ENCODE measurements at places on chromosomes 1 and 21. TPM values are rescaled to one million over a fixed set of nuclear protein-coding genes. Genes with fewer than 3 reads are reported as not detected.

DNA sequence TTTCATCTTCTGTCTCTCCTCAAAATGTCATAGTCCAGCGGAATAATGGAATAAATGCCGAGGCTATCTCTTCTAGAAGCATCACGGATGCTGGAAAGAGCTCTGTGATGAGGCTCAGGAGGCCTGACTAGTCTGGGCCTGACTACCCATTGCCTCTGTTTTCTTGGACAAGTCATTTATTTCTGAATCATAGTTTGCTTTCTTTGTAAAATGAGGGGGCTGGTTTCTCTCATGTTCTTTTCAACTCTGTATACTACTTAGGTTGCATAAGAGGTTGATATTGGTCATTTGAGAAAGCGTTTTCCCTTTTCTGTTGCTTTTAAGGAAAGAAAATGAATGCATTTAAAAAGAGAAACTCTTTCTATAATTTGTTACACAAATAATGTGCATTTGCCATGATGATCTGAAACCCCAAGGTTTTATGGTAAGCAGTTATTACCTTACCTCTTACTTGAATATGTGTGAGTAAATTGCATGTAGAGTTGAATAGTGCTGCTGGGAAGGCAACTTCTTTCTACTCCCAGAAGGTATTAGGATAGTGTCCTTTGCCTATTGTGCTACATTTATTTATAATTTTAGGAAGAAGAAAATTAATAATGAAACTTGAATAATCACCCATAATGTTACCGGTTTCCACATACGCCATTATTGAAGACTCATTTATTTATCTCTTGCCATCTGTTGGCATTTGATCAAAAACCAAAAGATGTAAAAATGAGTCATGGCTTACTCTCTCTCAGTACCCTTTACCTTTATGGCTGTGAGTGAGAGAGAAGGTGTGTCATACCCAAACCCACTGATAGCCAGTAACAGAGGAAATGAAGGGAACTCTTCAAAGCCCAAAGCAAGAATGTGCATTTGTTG lies 179.1 kb downstream of the FASLG start:
- H3K4me3 ChIP-seq: no peak overlapping the region
- no peaks in the 10 kb centered on the region for H3K27me3 ChIP-seq
- no peaks in the 10 kb centered on the region for H3K36me3 ChIP-seq
- no peaks in the 10 kb centered on the region for H3K4me1 ChIP-seq

GRCh38 chr1:228742281-228742860 lies 7.1 kb downstream of the RHOU start:
- no peak overlapping the region for H3K4me3 ChIP-seq
- H3K36me3 ChIP-seq: no peaks in the 10 kb centered on the region
- no peak for DNase-seq

GRCh38 chr1:63054184-63054583 lies 268.2 kb upstream of the FOXD3 start:
- no peak overlapping the region for H3K27ac ChIP-seq
- H3K4me1 ChIP-seq: no peaks in the 10 kb centered on the region
- no peak for DNase-seq
- H3K4me3 ChIP-seq: no peak overlapping the region
- H3K27me3 ChIP-seq: no peaks in the 10 kb centered on the region

DNA sequence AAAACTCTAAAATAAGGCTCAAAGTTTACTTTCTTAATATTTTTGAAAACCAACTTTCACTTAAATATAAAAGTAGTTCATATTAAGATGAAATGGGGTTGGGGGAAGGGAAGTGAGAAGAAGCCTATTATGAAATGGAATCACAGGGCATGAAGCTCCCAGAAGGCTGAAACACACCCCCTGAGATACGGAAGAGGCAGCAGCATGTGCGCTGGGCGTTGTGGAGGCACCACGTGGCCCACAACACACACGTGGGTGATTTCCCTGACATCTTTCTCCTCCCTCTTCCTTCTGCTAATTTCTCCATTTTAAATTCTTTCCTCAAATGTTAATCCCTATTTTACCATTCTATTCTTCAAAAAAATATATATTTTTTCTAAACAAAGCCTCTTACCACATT lies 35.6 kb upstream of the SEC16B start:
- DNase-seq: no peak
- no peaks in the 10 kb centered on the region for H3K27me3 ChIP-seq
- H3K27ac ChIP-seq: no peak overlapping the region
- H3K4me3 ChIP-seq: no peak overlapping the region
- no peaks in the 10 kb centered on the region for H3K36me3 ChIP-seq
- H3K4me1 ChIP-seq: no peaks in the 10 kb centered on the region

Gene ATXN7L2
- 1.5 TPM for total RNA-seq

Measured in fibroblast of lung (primary cell).